ENCODE measurements at places on chromosomes 6 and 20. TPM values are rescaled to one million over a fixed set of nuclear protein-coding genes. Genes with fewer than 3 reads are reported as not detected.

Gene TNF
- not detected for total RNA-seq

Gene TRIM31
- not detected for total RNA-seq

DNA sequence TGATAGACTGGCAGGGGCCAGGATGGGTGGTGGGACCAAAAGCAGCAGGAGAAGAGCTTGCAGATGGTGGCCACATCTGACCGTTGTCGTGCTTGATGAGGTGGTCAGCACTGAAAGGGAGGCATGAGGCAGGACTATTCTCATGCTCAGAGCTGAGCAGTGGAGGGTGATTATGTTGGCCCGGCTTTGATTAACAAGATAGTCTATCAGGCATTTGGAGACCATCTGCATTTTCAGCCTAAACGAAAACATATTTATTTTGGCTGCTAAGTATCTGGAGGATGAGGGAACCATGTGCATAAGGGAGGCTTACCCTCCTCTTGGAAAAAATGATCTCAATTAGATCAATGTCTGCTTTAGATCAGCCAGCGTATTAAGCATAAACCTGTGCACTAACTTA, 141.6 kb upstream of the KCNK16 start:
- DNase-seq = no peak

DNA sequence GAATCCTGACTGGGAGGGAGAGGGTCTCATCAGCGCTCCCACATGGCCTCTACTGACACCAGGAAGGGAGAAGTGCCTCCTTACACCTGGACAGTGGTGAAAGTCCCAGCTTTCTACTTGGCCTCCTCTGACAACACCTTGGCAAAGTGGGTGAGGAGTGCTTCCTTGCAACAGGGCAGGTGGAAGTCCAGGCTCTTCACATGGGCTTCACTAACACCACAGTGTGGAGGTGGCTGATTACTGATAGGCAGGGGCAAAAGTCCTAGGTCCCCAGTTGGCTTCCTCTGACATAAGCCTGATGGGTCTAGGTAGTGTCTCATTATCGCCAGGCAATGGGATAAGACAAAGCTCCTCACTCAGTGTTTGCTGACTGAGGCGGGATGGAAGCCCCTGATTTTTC, 9.5 kb upstream of the HLA-DRA start:
- no peak for DNase-seq

Gene RALY
- total RNA-seq = 147 TPM

Gene TRIM15
- not detected for total RNA-seq

Gene WFDC13
- total RNA-seq = not detected

Gene SOX18
- total RNA-seq = 0.52 TPM

DNA sequence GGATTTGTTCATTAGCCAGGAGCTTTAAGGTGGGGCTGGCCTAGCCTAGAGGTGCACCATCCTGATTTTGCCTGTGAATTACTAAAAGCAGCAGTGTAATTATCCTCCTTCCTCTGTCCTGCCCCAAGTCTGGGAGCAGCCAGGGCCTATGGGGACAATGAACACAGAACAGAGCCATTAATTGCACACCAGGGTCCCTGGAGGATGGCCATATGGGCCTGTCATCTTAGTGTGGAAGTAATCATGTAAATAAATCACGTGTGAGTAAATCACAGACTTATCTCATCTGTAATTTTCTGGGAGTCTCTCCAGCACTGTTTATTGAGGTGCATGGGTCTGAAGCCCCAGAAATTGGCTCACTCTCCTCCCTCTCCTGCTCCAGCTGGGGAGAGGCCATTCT, 176.3 kb downstream of the LRFN2 start:
- DNase-seq = no peak

DNA sequence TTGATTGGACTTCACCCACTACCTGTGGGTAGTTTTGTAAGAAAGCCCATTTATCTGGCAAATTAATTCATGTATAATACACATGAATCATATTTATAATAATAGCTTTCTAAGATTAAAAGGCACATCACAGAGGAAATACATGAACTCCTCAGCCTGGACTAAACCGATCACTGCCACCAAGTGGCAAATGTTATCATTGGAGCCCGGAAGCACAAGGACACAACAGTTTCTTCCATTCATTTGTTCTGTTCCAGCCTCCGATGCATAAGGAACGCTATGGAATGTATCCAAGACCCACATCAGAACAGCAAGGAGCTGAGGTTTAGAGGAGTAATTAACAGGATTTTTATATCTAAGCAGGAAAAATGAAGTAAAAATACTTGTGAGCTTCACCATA, 13.9 kb upstream of the IPCEF1 start:
- DNase-seq = no peak

DNA sequence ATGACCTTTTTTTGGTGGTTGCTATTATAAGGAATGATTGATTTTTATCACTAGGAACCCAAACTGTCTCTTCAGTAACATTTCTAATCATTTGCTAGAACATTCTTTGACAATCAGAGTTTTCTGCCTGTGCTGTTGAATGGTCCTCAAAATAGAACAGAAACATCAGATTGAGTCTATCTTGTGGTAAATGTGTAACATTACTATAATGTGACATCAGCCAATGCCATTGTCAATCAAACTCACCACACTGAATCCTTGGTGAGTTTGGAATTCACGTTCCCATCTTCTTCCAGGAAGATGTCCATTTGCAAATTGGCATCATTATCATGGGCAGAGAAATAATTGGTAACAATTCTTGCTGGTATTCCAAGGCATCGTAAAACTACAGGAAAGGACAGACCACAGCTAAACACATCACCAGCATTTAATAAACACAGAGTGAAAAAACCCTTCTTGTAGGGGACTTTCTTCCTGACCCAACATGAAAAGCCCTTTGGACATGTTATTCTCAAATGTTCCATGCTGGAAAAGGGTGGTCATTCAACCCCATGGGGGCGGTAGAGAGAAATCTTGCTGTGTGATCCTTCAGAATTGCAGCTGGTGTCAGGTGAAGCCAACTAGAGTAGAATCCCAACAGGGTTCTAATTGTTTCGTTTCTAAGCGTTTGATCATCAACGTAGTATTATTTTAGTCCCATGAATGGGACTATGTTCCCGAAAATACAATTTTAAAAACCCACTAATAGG, 98.5 kb downstream of the F13A1 start:
- peak; percentile 62 for DNase-seq

GRCh38 chr20:4584510-4584909, 137.2 kb upstream of the PRND start:
- no peak for DNase-seq

DNA sequence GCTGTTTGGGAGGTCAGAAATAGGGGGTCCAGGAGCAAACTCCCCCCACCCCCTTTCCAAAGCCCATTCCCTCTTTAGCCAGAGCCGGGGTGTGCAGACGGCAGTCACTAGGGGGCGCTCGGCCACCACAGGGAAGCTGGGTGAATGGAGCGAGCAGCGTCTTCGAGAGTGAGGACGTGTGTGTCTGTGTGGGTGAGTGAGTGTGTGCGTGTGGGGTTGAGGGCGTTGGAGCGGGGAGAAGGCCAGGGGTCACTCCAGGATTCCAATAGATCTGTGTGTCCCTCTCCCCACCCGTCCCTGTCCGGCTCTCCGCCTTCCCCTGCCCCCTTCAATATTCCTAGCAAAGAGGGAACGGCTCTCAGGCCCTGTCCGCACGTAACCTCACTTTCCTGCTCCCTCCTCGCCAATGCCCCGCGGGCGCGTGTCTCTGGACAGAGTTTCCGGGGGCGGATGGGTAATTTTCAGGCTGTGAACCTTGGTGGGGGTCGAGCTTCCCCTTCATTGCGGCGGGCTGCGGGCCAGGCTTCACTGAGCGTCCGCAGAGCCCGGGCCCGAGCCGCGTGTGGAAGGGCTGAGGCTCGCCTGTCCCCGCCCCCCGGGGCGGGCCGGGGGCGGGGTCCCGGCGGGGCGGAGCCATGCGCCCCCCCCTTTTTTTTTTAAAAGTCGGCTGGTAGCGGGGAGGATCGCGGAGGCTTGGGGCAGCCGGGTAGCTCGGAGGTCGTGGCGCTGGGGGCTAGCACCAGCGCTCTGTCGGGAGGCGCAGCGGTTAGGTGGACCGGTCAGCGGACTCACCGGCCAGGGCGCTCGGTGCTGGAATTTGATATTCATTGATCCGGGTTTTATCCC, at the start of gene VEGFA:
Gene VEGFA, plus strand, starts transcription at position 686 of the 846 bp plus-strand sequence.
- peak; percentile 99 for DNase-seq

Gene COL11A2
- 0.48 TPM for total RNA-seq

DNA sequence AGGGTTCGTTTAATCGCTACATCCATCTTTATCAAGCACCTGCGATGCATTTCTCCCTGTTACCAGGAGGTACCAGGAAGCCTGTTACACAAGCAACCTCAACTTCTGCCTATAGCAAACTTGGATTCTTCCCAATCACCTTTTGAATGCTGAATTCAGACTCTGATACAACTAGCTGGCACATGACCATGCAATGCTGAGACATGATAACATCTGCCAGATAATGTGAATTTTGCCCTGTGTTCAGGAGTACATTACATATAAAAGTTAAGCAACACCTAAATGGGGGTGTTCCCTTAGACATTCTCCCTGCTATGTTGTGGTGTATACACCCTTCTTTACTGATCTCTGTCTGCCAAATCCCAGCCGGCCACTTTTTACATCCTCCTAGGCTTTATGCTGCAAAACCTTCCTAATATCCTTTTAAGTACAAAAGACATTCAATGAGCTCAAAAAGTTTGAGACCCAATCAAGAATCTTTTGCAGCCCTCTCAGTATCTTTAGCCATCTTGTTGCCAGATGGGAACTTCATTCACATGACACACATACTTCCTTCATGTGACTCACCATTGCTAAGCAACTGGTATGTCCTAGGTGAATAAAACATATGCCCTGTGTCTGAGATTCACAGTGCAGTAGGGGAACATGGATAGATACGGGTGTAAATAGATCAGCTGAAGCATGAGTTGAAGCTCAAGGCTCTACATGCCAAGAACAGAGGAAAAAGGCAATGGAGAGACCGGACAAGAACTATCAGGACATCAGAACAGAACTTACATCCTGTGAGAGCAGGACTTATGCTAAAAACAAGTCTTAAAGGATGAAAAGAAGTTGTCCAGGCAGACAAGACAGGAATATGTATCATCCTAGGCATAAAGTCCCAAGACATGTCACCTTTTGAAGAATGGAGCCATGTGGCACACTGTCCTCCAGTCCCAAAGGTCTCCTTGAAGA, 84.3 kb downstream of the ZHX3 start:
- DNase-seq = no peak

Gene CLVS2
- 0.94 TPM for total RNA-seq

GRCh38 chr6:43891072-43891870, 121.3 kb downstream of the VEGFA start:
- DNase-seq = peak; percentile 87

Gene ZSCAN23
- 6.5 TPM for total RNA-seq

Gene ESF1
- total RNA-seq = 15.8 TPM

Gene C6orf163
- 0.87 TPM for total RNA-seq

Gene COX4I2
- total RNA-seq = 0.21 TPM

GRCh38 chr6:116564921-116565872, 6.1 kb upstream of the RWDD1 start:
- peak; percentile 18 for DNase-seq

DNA sequence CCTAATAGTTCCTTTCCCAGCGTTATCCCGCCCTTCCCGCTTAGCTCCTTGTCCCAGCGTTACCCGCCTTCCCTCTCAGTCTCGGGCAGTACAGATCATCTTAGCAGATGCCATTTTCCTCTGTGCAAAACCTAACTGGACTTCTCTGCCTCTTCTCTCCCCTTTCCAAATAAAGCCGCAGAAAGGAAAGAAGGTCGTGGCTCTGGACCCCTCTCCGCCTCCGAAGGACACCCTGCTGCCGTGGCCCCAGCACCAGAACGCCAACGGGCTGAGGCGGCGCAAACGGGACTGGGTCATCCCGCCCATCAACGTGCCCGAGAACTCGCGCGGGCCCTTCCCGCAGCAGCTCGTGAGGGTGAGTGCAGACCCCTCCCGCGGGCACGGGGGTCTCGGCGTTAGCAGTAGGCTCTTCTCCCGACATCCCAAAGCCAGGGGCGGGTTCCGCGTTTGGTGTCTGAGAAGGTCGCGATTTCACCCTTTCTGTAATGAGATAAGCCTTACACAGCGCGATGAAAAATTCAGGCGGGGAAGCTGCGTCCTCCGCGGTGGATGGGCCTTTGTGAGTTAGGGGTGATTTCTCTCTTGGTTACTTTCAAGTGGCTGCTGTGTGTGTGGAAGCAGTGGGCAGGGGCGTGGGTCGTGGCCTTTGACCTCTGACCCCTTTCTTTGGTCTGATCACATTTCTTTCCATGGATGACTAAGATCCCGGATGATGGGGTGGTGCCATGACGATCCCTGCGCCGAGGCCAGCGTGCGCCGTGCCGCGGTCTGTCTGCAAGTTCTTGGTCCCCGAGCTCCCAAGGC, 292.7 kb downstream of the TAF4 start:
- DNase-seq = no peak

GRCh38 chr6:26156105-26156849, 69.0 kb downstream of the HFE start:
- peak; percentile 93 for DNase-seq

GRCh38 chr6:136618086-136618485, 67.9 kb upstream of the MAP7 start:
- DNase-seq = no peak

GRCh38 chr20:53104884-53105283, 132.7 kb downstream of the TSHZ2 start:
- no peak for DNase-seq

- DNase-seq = no peak
Observed at GRCh38 chr20:14199111-14199510, 138.3 kb downstream of the FLRT3 start.

Gene POPDC3
- total RNA-seq = 1.1 TPM

GRCh38 chr6:166539543-166539942, 46.9 kb downstream of the RAMACL start:
- no peak for DNase-seq

DNA sequence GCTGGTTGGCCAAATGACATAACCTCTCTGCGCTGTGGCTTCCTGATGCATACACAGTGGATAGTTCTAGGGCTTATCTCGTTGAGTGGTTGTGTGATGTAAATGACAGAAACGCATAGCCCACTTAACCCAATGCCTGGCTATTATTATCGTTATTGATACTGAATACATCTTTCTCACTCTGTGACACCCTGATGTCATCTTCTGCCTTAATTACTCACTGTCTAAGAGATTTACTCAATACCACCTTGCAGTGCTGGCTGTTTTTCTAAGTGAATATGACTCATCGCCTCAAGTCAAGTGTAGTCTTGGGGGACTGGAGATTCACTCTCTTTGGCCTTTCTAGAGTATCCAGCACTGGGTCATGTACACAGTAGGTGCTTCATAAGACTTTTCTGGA, 73.6 kb downstream of the NDUFAF5 start:
- no peak for DNase-seq

GRCh38 chr6:87807475-87807874, 105.4 kb upstream of the AKIRIN2 start:
- DNase-seq = no peak

- DNase-seq = no peak
Observed at GRCh38 chr6:138484018-138484731, 15.1 kb downstream of the NHSL1 start.
